ENCODE measurements at places on chromosomes 6 and 20. TPM values are rescaled to one million over a fixed set of nuclear protein-coding genes. Genes with fewer than 3 reads are reported as not detected.

GRCh38 chr6:42279966-42280629 is 62.4 kb upstream of the MRPS10 start:
- no peaks in the 10 kb centered on the region for H3K36me3 ChIP-seq
- peak; percentile 28 for DNase-seq
- H3K27ac ChIP-seq = no peak overlapping the region

GRCh38 chr6:152651986-152652385 is 14.8 kb upstream of the SYNE1 start:
- H3K27ac ChIP-seq = no peak overlapping the region
- no peak overlapping the region for H3K4me3 ChIP-seq
- no peak for DNase-seq
- H3K4me1 ChIP-seq = no peaks in the 10 kb centered on the region
- H3K36me3 ChIP-seq = no peaks in the 10 kb centered on the region

DNA sequence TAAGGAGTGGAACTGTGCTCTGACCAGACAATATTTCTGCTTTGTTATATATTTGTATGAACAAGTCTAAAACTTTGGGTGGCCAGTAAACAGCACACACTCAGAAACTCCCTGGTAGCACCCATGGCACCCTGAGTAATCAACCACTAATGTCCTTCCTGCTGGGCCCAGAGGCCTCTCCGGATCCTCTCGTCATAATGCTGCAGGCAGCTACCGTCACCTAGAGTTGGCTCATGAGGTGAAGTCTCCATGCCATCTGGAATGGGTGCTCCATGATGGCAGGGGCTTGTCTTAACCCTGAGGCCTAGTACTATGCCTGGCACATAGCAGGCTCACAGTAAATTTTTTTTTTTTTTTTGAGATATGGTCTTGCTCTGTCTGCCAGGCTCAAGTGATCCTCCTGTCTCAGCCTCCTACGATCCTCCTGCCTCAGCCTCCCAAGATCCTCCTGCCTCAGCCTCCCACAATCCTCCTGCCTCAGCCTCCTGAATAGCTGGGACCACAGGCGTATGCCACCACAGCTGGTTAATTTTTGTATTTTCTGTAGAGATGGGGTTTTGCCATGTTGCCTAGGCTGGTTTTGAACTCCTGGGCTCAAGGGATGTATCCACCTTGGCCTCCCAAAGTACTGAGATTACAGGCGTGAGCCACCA is 3.0 kb upstream of the SDCBP2 start:
- H3K27ac ChIP-seq = no peak overlapping the region
- H3K27me3 ChIP-seq = no peaks in the 10 kb centered on the region
- no peaks in the 10 kb centered on the region for H3K4me1 ChIP-seq
- no peak for DNase-seq
- no peak overlapping the region for H3K4me3 ChIP-seq
- no peaks in the 10 kb centered on the region for H3K36me3 ChIP-seq

- no peak for DNase-seq
- H3K27ac ChIP-seq = no peak overlapping the region
- H3K27me3 ChIP-seq = no peaks in the 10 kb centered on the region
- H3K4me1 ChIP-seq = peaks cover 10% of the 10 kb centered on the region
- H3K36me3 ChIP-seq = no peaks in the 10 kb centered on the region
These were observed 39.2 kb upstream of the CLDN20 start for GRCh38 chr6:155224618-155225017.

GRCh38 chr6:160929831-160930230 is 61.7 kb upstream of the MAP3K4 start:
- H3K27me3 ChIP-seq = peaks cover 10% of the 10 kb centered on the region
- H3K4me3 ChIP-seq = no peak overlapping the region
- no peak for DNase-seq
- H3K27ac ChIP-seq = no peak overlapping the region
- H3K4me1 ChIP-seq = peaks cover 11% of the 10 kb centered on the region

DNA sequence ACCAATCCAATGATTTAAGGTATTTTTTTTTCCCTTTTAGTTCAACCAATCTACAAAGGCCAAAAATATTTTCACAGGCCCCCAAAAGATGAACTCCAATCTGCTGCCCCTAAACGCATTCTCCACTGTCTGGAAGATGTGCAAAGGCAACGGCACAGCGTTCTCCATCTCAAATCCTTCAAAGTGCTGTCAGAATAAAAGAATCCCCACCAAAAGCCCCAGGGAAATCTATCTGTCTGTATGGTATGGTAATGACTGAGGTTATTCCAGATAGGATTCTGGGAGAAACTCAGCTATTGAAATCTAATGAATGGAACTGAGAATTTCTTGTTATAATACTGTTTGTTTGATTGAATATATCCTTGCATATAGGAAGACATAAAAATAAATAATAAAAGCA is 217.8 kb upstream of the CCN2 start:
- H3K4me3 ChIP-seq = no peak overlapping the region
- no peaks in the 10 kb centered on the region for H3K27me3 ChIP-seq
- DNase-seq = no peak
- peaks cover 10% of the 10 kb centered on the region for H3K4me1 ChIP-seq
- no peaks in the 10 kb centered on the region for H3K36me3 ChIP-seq

DNA sequence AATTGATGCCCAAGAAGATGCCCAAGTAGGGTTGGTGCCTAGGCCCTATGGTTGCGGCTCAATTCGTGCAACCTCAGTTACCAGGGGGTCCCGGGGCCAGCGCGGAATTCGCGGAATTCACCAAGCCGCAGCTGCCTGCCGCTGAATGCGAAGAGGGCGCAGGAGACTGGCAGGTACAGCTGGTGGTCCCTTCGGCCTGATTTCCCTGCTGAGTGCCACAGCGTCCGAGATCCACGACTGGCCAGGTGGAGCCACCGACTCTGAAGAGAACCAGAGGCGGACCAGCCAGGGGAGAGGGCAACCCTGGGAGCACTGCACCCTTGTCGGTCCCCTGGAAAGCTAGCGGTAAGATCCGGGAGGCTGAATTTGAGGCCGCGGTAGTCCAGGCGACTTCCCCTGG is 6.8 kb upstream of the TFAP2D start:
- H3K27me3 ChIP-seq = peaks cover 100% of the 10 kb centered on the region
- no peaks in the 10 kb centered on the region for H3K36me3 ChIP-seq
- H3K4me3 ChIP-seq = peak overlapping the region; percentile 56
- H3K27ac ChIP-seq = no peak overlapping the region
- DNase-seq = peak; percentile 86

DNA sequence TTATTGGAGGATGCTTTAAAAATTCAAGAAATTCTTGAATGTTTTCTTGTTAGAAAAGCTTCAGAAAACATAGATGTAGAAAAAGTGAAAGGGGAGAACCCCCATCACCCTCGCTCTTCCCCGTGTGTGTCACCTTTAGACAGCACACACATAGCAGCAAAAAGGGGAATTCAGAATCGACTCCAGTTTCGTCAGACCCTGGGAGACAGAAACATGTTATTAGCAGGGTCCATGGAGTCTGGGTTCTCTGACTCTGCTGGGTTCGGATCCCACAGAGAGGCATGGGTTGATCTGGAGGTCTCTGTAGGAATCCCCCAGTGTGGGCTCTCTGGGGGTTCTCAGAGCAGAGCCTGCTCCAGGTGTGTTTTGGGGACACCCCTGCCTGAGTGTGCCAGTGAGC is 43.7 kb downstream of the ARHGAP40 start:
- H3K27ac ChIP-seq = no peak overlapping the region
- no peaks in the 10 kb centered on the region for H3K36me3 ChIP-seq
- peaks cover 64% of the 10 kb centered on the region for H3K27me3 ChIP-seq
- H3K4me3 ChIP-seq = peak overlapping the region; percentile 65
- 0 out of 2 replicates have a peak, but pooled peaks cover 5% of the 10 kb centered on the region for H3K4me1 ChIP-seq
- DNase-seq = no peak

DNA sequence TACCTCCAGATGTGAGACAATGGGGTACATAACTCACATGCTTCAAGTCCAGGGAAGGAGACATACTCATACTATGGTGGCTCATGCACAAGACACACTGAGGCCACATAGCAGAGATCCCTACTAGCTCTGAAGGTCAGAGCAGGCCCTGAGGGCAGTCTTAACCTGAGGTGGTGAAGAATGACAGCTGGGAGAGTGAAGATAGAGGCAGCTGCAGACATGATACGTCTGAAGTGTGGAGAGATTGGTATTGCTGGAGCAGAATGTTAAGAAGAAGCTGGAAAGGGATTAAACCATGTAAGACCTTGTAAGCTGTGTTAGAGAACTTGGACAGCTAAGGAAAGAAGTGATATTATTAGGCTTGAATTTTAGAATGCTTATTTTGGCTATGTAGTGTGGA is 32.9 kb downstream of the PGM3 start:
- no peak overlapping the region for H3K27ac ChIP-seq
- no peak overlapping the region for H3K4me3 ChIP-seq
- H3K4me1 ChIP-seq = no peaks in the 10 kb centered on the region

DNA sequence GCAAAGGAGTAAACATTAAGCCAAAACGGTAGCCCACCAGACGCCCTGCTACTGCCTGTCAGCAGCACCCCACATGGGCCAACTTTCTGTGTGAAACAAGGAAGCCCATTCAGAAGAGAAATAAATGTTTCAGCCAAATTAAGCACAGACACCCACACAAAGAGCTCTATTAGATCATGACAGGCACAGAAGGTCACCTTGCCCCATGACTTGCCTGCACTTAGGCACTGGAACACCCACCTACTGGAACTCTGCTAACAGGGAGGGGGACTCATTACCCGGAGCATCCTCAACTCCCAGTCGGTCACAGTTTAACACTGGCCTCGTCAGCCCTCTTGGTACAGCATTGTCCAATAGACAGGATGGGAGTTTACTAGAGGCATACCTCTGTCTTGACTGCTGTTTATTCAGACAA is 31.8 kb downstream of the GFOD1 start:
- no peaks in the 10 kb centered on the region for H3K36me3 ChIP-seq
- H3K4me3 ChIP-seq = no peak overlapping the region
- no peaks in the 10 kb centered on the region for H3K27me3 ChIP-seq
- peaks cover 9% of the 10 kb centered on the region for H3K4me1 ChIP-seq

- no peaks in the 10 kb centered on the region for H3K4me1 ChIP-seq
- H3K36me3 ChIP-seq = no peaks in the 10 kb centered on the region
- H3K27me3 ChIP-seq = no peaks in the 10 kb centered on the region
- DNase-seq = peak; percentile 8
- no peak overlapping the region for H3K27ac ChIP-seq
- no peak overlapping the region for H3K4me3 ChIP-seq
These were observed 149.7 kb downstream of the HTR1B start for GRCh38 chr6:77313595-77313994.

- no peak for DNase-seq
- H3K27ac ChIP-seq = no peak overlapping the region
- no peak overlapping the region for H3K4me3 ChIP-seq
- no peaks in the 10 kb centered on the region for H3K36me3 ChIP-seq
These were observed 29.9 kb upstream of the AGPAT4 start for GRCh38 chr6:161303628-161304340.

GRCh38 chr20:57882451-57883161 is 172.8 kb upstream of the PMEPA1 start:
- no peaks in the 10 kb centered on the region for H3K4me1 ChIP-seq
- no peaks in the 10 kb centered on the region for H3K27me3 ChIP-seq
- H3K4me3 ChIP-seq = no peak overlapping the region
- H3K27ac ChIP-seq = no peak overlapping the region

GRCh38 chr6:125558241-125558843 is 191.1 kb upstream of the HEY2 start:
- DNase-seq = no peak
- H3K4me1 ChIP-seq = no peaks in the 10 kb centered on the region
- no peaks in the 10 kb centered on the region for H3K36me3 ChIP-seq
- H3K4me3 ChIP-seq = no peak overlapping the region

GRCh38 chr6:37731888-37732287 is 34.2 kb upstream of the MDGA1 start:
- no peak for DNase-seq
- H3K4me3 ChIP-seq = no peak overlapping the region
- H3K27me3 ChIP-seq = no peaks in the 10 kb centered on the region
- no peaks in the 10 kb centered on the region for H3K36me3 ChIP-seq
- H3K27ac ChIP-seq = no peak overlapping the region

DNA sequence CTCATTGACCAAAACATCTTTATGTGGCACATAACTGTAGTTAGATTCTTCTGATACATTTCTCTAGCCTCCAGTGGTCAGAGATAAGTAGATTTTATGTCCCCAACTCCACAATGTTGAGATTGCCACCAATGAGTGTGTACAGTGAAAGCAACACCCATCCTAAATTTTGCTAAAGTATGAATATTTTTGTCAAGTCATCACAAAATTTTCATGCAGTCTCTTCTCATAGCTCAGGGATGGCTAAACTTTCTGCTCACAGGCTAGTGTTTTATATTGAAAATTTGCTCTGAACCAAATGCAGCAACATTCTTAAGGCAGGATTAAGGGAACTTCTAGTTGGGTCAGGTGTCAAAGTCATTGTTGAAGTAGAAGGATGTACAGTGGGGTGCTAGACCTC is 203.6 kb downstream of the NKAIN2 start:
- H3K36me3 ChIP-seq = no peaks in the 10 kb centered on the region
- no peak overlapping the region for H3K4me3 ChIP-seq
- DNase-seq = no peak
- no peaks in the 10 kb centered on the region for H3K27me3 ChIP-seq
- H3K4me1 ChIP-seq = no peaks in the 10 kb centered on the region
- no peak overlapping the region for H3K27ac ChIP-seq

DNA sequence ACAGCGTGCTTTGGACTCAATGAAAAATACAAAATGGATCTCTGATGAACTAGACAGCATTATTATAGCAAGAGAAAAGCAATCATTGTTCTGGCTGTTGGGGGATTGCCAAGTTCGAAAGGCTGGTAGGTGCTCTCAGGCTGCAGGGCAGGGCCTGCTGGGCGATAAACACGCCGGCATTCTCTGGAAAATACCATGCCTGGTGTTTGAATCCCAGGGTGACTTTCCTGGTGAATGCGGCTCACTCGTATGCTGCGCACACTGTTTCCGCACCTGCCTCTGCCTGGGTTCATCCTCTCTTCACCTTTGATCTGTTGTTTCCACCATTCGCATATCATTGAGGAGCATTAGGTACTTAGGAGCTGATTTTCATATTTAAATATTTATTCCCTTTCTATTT is 37.4 kb downstream of the GCNT2 start:
- peak overlapping the region; percentile 85 for H3K27ac ChIP-seq
- H3K27me3 ChIP-seq = no peaks in the 10 kb centered on the region
- H3K36me3 ChIP-seq = peaks cover 9% of the 10 kb centered on the region
- DNase-seq = peak; percentile 87
- peaks cover 44% of the 10 kb centered on the region for H3K4me1 ChIP-seq

- no peaks in the 10 kb centered on the region for H3K4me1 ChIP-seq
- no peak overlapping the region for H3K4me3 ChIP-seq
- peaks cover 9% of the 10 kb centered on the region for H3K36me3 ChIP-seq
- H3K27ac ChIP-seq = no peak overlapping the region
These were observed 245.5 kb upstream of the ECI2 start for GRCh38 chr6:4380881-4381281.

- H3K4me3 ChIP-seq = no peak overlapping the region
- no peaks in the 10 kb centered on the region for H3K4me1 ChIP-seq
These were observed 33.4 kb upstream of the CCR6 start for GRCh38 chr6:167089243-167090142.

- H3K4me1 ChIP-seq = peaks cover 44% of the 10 kb centered on the region
- H3K27me3 ChIP-seq = no peaks in the 10 kb centered on the region
- DNase-seq = peak; percentile 52
These were observed 33.4 kb upstream of the IL17A start for GRCh38 chr6:52152711-52153160.

The TNNC2 gene
- 0.59 TPM for total RNA-seq

The LAMA2 gene
- total RNA-seq = 6.4 TPM

The SRSF12 gene
- 2.6 TPM for total RNA-seq

The FAM209A gene
- total RNA-seq = not detected

The KIF25 gene
- 1.5 TPM for total RNA-seq

The TDRD6 gene
- total RNA-seq = 0.14 TPM

The EFCAB8 gene
- not detected for total RNA-seq

The PSMB9 gene
- total RNA-seq = not detected

The FAM209B gene
- not detected for total RNA-seq

The HCK gene
- 1.2 TPM for total RNA-seq

The ABHD16B gene
- total RNA-seq = not detected

The ENPP5 gene
- total RNA-seq = 13.0 TPM

The TINAG gene
- total RNA-seq = not detected

The TRIM10 gene
- total RNA-seq = not detected

The ETV7 gene
- total RNA-seq = 0.19 TPM

The MAP7 gene
- 47.8 TPM for total RNA-seq

The DYNLT1 gene
- total RNA-seq = 71.6 TPM

The CCM2L gene
- total RNA-seq = 13.3 TPM

The GABRR1 gene
- 0.16 TPM for total RNA-seq
